ENCODE measurements at places on chromosomes 4 and X. TPM values are rescaled to one million over a fixed set of nuclear protein-coding genes. Genes with fewer than 3 reads are reported as not detected.

DNA sequence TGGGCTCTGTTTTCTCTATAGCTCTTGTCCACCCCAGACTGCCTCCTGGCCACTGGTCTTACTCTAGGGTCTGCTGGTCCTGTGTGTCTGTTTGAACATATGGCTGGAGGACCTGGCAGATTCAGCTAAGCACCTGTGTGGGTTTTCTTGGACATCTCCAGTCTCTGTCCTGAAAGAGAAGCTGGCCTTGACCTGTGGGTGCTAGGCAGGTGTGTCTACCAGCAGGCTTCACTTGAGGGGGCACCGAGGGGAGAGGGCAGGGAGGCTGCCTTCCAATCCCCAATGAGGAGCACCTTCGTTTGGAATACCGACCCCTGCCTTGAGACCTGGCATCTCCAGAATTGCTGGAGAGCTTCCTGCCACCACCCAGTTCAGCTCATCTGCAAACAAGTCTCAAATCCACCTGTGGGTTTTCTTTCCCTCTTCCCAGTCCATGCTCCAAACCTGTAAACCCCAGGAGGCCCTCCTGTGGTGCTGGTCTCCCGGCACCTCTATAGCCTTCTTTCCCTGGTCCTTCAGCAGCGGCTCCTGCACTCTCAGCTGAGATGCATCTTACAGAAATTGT lies 45.2 kb downstream of the HTRA3 start:
- peaks cover 5% of the 10 kb centered on the region for H3K4me1 ChIP-seq
- no peak for DNase-seq
- H3K27ac ChIP-seq: no peak overlapping the region
- H3K36me3 ChIP-seq: no peaks in the 10 kb centered on the region
- no peak overlapping the region for H3K4me3 ChIP-seq
- H3K27me3 ChIP-seq: no peaks in the 10 kb centered on the region

DNA sequence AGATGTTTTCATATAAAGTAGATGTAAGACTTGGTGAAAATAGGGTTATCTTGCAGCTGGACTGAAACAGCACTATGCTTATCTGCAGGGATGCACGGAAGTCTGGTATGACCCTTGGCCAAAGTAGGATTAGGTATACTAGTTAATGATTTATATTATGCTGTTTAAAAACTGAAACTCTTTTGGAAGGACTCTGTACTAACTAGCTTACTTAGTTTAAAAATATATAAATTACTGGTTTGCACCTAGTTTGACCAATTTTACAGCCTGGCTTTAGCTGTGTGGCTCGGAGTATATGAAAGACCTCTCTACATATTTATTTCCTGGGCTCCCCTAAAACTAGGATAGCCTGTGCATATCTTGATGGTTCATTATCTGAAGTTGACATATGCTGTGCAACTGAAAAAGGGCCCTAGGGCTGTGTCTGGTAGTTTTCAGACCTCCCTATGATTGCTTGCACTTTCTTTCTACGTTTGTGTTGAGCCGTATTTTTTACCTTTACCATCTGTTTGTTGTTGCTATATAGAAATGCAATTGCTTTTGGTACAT lies 89.2 kb downstream of the TMEM144 start:
- H3K4me1 ChIP-seq: no peaks in the 10 kb centered on the region
- no peaks in the 10 kb centered on the region for H3K27me3 ChIP-seq
- H3K36me3 ChIP-seq: no peaks in the 10 kb centered on the region
- H3K27ac ChIP-seq: no peak overlapping the region
- no peak for DNase-seq

DNA sequence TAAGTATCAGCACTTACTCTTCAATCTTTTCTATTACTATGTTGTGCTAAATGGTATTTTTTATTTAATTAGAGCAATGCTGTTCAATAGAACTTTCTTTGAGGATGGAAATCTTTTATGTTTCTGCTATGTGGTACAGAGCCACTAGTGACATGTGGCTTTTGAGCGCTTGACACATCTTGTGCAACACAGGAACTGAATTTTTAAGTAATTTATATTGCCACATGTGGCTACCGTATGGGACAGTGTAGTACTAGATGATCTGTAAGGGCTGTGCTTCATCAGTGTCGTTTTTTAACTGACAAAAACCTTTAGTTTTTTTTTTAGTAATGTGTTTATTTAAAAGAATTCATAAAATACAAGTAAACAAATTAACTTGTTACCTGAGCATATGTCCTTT lies 22.4 kb downstream of the HPRT1 start:
- DNase-seq: no peak
- no peaks in the 10 kb centered on the region for H3K27me3 ChIP-seq
- H3K27ac ChIP-seq: no peak overlapping the region
- no peaks in the 10 kb centered on the region for H3K36me3 ChIP-seq

GRCh38 chrX:55290963-55291362 lies 26.2 kb upstream of the PAGE3 start:
- H3K36me3 ChIP-seq: no peaks in the 10 kb centered on the region
- no peaks in the 10 kb centered on the region for H3K27me3 ChIP-seq
- no peak overlapping the region for H3K27ac ChIP-seq
- H3K4me1 ChIP-seq: no peaks in the 10 kb centered on the region
- no peak overlapping the region for H3K4me3 ChIP-seq
- no peak for DNase-seq

DNA sequence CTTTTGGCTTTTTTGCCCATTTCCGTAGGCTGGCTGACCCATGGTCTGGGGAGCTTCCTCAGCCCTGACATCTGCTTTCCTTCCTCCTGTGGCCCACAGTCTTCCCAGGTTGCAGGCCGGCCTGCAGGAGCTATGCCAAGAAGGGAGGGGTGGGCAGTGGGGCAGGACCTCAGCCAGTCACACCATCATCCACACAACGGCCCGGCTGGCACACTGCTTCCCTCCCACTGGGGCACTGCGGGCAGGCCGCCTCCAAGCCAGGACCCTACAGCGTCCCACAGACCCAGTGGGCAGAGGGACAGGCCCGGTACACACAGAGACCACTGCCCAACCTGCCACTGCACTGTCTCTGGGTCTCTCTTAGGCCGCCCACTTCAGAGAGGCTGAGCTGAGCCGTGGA lies 38.0 kb downstream of the CTBP1 start:
- peaks cover 73% of the 10 kb centered on the region for H3K4me1 ChIP-seq
- no peak for DNase-seq
- H3K27ac ChIP-seq: peak overlapping the region; percentile 43
- H3K4me3 ChIP-seq: no peak overlapping the region
- H3K36me3 ChIP-seq: peaks cover 17% of the 10 kb centered on the region

DNA sequence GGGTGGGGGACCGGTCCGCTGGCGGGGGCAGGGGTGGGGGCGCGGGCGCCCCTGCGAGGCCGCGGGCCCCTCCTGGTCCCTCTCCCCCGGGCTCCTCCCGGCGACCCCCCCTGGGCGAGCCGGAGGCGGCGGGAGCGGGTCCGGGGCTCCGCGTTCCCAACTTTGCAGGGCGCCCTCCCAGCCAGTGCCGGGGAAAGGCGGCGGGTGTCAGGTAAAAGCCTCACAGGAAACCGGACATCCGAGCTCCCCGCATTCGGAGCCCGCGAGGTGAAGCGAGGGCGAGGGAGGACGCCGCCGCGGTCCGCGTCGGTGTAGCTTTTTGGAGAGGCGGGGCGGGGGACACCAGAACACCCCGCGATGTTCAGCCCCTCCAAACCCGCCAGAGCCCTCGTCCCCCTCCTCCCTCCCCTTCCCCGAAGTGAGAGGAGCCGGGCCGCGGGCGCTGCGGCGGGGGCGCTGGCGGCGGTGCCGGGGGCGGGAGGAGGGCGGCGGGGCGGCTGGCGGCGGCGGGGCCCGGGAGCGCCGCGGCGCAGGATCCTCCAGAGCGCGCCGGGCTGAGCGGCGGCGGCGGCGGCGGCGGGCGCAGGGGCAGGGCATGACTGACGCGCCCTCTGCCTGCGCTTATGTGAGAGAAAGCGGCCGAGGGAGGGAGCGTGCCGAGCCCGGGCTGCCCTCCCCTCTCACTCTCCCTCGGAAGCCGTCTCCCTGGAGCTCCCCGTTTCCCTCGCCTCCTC lies at the start of gene VEGFC:
TSS of gene VEGFC (minus strand) at position 597 of the 734 bp plus-strand sequence. CDS start 611 bp downstream, outside the sequence.
- no peaks in the 10 kb centered on the region for H3K27me3 ChIP-seq
- H3K4me3 ChIP-seq: peak within 1 kb of the TSS; percentile 70
- peak; percentile 86 for DNase-seq
- H3K27ac ChIP-seq: peak within 1 kb of the TSS; percentile 43

DNA sequence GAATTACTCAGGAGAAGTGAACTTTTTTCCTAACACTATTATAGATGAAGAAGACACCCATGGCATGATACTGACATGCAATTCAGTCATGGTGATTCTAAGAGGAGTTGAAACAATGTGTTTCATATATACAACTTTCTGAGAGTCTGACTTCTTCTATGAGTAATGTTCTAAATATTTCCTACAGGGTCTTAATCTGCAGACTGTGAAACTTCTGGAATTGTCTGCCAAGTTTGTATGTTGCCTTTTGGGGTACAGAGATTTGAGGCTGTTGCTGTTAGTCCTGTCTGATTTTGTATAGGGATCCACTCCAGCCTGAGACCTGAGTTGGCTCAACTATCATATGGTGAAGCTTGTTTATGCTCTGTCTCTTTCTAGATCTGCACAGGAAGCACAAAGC lies 160.6 kb upstream of the GATB start:
- H3K4me3 ChIP-seq: no peak overlapping the region
- no peaks in the 10 kb centered on the region for H3K4me1 ChIP-seq
- no peak for DNase-seq

MAGIX gene
- polyA plus RNA-seq: 19.0 TPM

ETDB gene
- not detected for polyA plus RNA-seq

DNA sequence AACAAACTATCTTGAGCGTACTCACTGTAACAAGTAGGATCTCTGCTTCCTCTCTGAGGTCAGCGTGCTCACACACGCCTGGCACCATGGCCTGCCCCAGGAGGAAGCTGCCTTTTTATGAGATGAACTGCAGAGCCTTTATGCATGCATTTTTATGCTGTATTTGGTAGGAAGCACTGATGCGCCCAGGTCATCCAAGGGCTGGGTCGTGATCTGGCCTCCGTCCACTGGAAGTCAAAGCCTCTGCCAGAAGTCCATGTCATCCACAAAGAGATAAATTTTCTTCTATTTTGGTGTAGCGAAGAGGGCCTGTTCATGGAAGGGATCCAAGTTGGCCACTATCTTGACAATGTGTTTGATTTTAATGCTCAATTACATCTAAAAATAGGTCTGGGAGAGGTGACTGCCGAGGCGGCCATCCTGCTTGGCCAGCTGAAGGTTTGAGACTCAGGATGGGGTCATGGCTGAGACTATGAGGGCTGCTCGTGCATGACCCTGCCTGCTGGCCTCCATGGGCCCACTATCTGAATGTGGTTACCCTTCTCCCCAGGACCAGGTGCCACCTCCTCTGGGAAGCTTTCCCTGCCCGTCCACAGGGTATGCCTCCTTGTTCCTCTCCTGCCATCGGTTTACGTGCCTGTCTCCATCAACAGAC lies 50.3 kb downstream of the HTRA3 start:
- no peaks in the 10 kb centered on the region for H3K27me3 ChIP-seq
- H3K27ac ChIP-seq: peak overlapping the region; percentile 45
- H3K4me1 ChIP-seq: peaks cover 23% of the 10 kb centered on the region
- no peaks in the 10 kb centered on the region for H3K36me3 ChIP-seq
- DNase-seq: peak; percentile 75

CPLX1 gene
- polyA plus RNA-seq: 1.1 TPM

All from lung (tissue), 17 donors.